Skeletal muscle tissue (tissue), 5 donors: ENCODE measurements at places on chromosomes 5 and 9. TPM values are rescaled to one million over a fixed set of nuclear protein-coding genes. Genes with fewer than 3 reads are reported as not detected.

The ALDH7A1 gene
- 29.7 TPM for total RNA-seq

The HSPB3 gene
- total RNA-seq = 151 TPM

The DBH gene
- total RNA-seq = not detected

The BARHL1 gene
- total RNA-seq = not detected

The GGTA1 gene
- 6.3 TPM for total RNA-seq

The CSF1R gene
- 31.3 TPM for total RNA-seq

The GRXCR2 gene
- total RNA-seq = not detected

The DMRT3 gene
- total RNA-seq = under 0.01 TPM

The RNF183 gene
- not detected for total RNA-seq

The MGAT4B gene
- 32.4 TPM for total RNA-seq

The PIP5K1B gene
- 2.1 TPM for total RNA-seq

The OBP2B gene
- not detected for total RNA-seq

The TAF1L gene
- not detected for total RNA-seq

The CNTFR gene
- 3.1 TPM for total RNA-seq

The ZDHHC11B gene
- 1.0 TPM for total RNA-seq

The TIMD4 gene
- total RNA-seq = 3.1 TPM

The SPINK4 gene
- not detected for total RNA-seq

The CD180 gene
- 1.0 TPM for total RNA-seq

The OR1J4 gene
- not detected for total RNA-seq
